SJSA1 (cell line): ENCODE measurements at places on chromosomes 5 and 9. TPM values are rescaled to one million over a fixed set of nuclear protein-coding genes. Genes with fewer than 3 reads are reported as not detected.

DNA sequence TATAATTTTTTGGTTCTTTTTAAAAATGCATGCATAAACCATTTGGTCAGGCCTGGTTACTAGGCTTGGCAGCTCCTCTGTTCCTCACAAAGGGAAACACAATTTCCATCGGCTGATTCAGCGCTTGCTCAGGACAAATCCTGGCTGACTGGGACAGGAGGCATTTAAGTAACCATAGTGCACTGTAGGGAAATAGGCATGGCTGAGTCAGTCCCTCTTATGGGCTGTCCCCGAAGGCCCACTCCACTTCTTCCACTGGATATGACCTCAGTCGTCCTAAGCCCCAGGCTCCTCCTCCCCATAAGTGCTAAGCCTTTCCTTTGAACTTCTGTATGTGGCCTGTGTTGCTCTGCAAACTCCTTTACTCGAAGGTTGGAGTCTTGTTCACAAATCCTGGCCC lies 71.2 kb upstream of the GLIS3 start:
- no peak overlapping the region for H3K27ac ChIP-seq
- H3K4me1 ChIP-seq: peaks cover 6% of the 10 kb centered on the region
- peak; percentile 41 for DNase-seq
- H3K36me3 ChIP-seq: no peaks in the 10 kb centered on the region
- H3K4me3 ChIP-seq: no peak overlapping the region

Gene TJP2
- total RNA-seq: 15.0 and 25.8 TPM in 2 replicates

GRCh38 chr5:56525113-56525512 lies 290.2 kb upstream of the MAP3K1 start:
- peaks cover 12% of the 10 kb centered on the region for H3K4me1 ChIP-seq
- no peaks in the 10 kb centered on the region for H3K36me3 ChIP-seq
- DNase-seq: no peak
- no peaks in the 10 kb centered on the region for H3K27me3 ChIP-seq
- H3K27ac ChIP-seq: no peak overlapping the region

Gene PCDHGA12
- total RNA-seq: 0.34 TPM in 1 of 2 replicates, not detected in the other

DNA sequence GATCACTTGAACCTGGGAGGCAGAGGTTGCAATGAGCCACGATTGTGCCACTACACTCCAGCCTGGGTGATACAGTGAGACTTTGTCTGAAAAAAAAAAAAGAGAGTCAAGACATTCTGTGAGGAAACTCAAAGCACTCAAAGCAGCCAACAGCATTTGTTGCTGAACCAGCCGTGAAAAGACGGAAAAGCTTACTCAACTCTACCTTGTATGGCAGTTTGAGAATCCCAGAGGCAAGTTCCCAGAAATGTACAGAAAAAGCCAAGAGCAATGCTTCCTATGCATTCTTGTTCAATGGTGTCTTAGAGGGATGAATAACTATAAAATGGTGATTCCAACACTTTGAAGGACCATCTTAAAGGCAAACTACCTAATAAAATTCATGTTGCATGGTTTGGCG lies 170.2 kb downstream of the HSD17B3 start:
- no peak for DNase-seq
- peak overlapping the region; percentile 72; the same call in 1 of the 2 replicates for H3K27ac ChIP-seq
- H3K36me3 ChIP-seq: no peaks in the 10 kb centered on the region
- H3K27me3 ChIP-seq: no peaks in the 10 kb centered on the region
- peaks cover 95% of the 10 kb centered on the region for H3K4me1 ChIP-seq

DNA sequence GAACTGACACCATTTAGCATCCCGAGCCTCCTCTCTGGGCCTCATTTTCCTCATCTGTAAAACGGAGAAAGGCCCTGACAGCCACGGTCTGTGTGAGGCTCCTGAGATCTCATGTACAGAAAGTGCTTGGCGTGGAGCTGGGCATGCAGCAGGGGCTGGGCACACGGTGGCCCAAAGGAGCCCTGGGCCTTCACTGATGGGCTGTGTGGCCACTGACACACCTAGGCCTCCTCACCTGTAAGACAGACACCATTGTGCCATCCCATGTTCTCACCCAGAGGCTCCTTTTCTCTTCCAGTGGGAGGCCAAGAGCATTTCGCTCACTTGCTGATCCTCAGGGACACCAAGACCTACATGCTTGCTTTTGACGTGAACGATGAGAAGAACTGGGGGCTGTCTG lies 1.6 kb downstream of the ORM1 start:
- H3K27me3 ChIP-seq: no peaks in the 10 kb centered on the region
- H3K27ac ChIP-seq: no peak overlapping the region
- H3K36me3 ChIP-seq: no peaks in the 10 kb centered on the region

Gene SPATA31A3
- total RNA-seq: not detected in 2 replicates

- H3K4me1 ChIP-seq: peaks cover 7% of the 10 kb centered on the region
- no peak for DNase-seq
- peak overlapping the region; percentile 13; the same call in 1 of the 2 replicates for H3K27ac ChIP-seq
Observed at GRCh38 chr5:77086368-77086688, 757 bp downstream of the ZBED3 start.

Gene IL5
- not detected in 2 replicates for total RNA-seq

Gene SAPCD2
- 21.5 and 24.9 TPM in 2 replicates for total RNA-seq

DNA sequence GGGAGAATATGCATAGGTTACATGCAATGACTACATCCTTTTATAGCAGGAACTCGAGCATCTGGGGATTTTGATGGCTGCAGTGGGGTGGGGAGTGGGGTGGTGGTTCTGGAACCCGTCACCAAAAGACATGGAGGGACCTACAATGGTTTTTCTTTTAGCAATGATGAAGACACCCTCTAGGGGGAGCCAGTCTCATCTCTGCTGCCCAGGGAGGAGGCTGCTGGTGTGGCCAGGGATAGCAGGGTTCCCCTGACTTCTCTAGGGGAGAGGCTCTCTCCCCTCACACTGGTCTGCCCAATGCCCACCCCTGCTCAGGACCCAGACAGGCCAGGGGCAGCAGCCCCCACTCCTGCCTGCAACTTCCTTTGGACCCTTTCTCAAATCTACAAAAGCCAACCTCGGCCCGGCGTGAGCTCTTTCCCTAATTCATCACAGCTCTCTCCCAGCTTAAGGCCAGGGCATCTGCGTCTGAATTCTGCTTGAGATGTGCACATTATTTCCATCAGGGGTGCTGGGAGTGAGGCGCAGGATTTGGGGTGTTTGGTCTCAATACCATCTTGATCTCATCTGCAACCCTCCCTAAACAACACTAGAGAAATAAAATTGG lies 73.6 kb upstream of the RETREG1 start:
- H3K27ac ChIP-seq: no peak overlapping the region
- no peaks in the 10 kb centered on the region for H3K27me3 ChIP-seq
- H3K4me3 ChIP-seq: no peak overlapping the region

Gene NUTM2G
- not detected in 2 replicates for total RNA-seq

Gene ZNF462
- 6.5 and 11.9 TPM in 2 replicates for total RNA-seq

Gene C9orf152
- not detected in 2 replicates for total RNA-seq

GRCh38 chr5:37738057-37738691 lies 101.7 kb downstream of the GDNF start:
- no peaks in the 10 kb centered on the region for H3K27me3 ChIP-seq
- no peak overlapping the region for H3K4me3 ChIP-seq
- H3K4me1 ChIP-seq: peaks cover 35% of the 10 kb centered on the region
- H3K27ac ChIP-seq: peak overlapping the region; percentile 39
- peak; percentile 75 for DNase-seq

DNA sequence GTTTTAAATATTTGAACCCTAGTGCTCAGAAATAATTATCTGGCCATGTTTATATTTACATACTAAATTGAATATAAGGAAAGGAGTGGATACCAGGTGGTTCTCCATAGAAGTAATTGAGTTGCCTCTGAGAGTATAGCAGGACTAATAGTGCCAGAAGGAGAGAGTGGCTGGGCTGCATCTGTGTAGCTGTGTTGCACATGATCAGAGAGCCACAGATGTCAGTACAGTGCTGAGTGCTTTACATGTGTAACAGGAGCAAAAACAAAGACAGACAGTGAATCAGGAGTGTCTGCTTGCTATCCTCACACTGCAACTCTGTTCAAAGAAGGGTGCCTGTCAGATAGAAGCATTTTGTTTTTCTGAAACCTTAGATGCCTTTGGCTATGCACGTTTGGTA lies 353.9 kb upstream of the PAPPA start:
- H3K4me3 ChIP-seq: no peak overlapping the region
- no peaks in the 10 kb centered on the region for H3K4me1 ChIP-seq
- DNase-seq: no peak

Gene JAKMIP2
- total RNA-seq: 0.06 and 0.79 TPM in 2 replicates

- H3K4me3 ChIP-seq: no peak overlapping the region
- no peaks in the 10 kb centered on the region for H3K36me3 ChIP-seq
- peaks cover 15% of the 10 kb centered on the region for H3K4me1 ChIP-seq
- H3K27me3 ChIP-seq: no peaks in the 10 kb centered on the region
Observed at GRCh38 chr5:55920784-55921183, 69.6 kb downstream of the IL31RA start.

GRCh38 chr5:158966716-158967115 lies 133.0 kb downstream of the EBF1 start:
- no peak for DNase-seq
- no peaks in the 10 kb centered on the region for H3K36me3 ChIP-seq
- no peaks in the 10 kb centered on the region for H3K27me3 ChIP-seq
- peaks cover 45% of the 10 kb centered on the region for H3K4me1 ChIP-seq

Gene PCBD2
- total RNA-seq: 6.1 and 11.4 TPM in 2 replicates

Gene IPO11
- total RNA-seq: 18.2 and 32.0 TPM in 2 replicates

DNA sequence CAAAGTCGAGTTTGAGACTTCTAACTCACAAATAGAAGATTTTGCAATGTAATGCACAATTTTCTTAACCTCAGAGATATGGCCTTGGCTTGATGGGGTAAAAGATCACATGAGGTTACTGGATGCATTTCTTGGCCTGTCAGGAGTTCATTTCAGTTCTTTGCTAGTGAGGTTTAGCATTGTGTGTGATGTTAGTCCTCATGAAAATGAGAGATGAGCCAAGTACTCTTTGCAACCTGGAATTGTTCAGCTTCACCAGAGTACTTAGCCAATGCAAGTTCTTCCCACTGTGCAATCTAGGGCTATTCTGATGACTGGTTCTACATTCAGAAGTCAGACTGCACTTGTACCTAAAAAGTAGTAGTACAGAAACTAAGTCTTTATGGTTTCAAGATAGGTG lies 24.9 kb downstream of the GNAQ start:
- peaks cover 3% of the 10 kb centered on the region for H3K36me3 ChIP-seq
- no peak for DNase-seq
- H3K4me1 ChIP-seq: peaks cover 19% of the 10 kb centered on the region
- H3K4me3 ChIP-seq: no peak overlapping the region

GRCh38 chr5:127933348-127933747 lies 150.2 kb upstream of the SLC12A2 start:
- peak overlapping the region; percentile 43; the same call in 1 of the 2 replicates for H3K27ac ChIP-seq
- H3K36me3 ChIP-seq: no peaks in the 10 kb centered on the region
- DNase-seq: no peak
- no peak overlapping the region for H3K4me3 ChIP-seq
- no peaks in the 10 kb centered on the region for H3K27me3 ChIP-seq
- peaks cover 58% of the 10 kb centered on the region for H3K4me1 ChIP-seq

Gene TAF1L
- not detected in 2 replicates for total RNA-seq

DNA sequence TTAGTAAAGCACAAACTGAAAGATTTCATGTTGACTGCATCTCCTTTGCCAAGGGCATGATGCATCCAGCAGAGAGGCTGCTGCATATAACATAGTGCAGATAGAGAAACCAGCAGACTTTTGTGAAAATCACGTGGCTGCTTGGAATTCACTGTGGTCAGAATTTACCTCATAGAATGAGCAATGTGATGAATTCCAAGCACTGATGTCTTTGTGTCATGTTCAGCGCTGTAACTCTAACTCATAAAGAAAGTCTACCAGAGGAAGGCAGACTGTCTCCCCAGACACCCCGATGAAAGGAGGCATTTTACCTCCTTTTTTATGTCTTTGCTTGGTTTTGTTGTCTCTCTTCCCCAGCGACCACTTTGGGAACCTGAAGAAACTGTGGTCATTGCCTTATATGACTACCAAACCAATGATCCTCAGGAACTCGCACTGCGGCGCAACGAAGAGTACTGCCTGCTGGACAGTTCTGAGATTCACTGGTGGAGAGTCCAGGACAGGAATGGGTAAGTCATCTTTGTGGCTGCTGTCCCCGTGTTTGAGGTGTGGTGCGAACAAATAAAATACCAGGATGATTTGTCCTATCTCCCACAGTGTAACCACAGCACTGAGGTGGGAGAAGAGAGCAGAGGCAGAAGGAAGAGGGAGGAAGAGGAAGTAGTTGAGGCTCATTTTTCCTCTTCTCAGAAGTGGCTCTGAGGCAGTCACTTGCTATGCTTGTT lies 42.0 kb downstream of the ITK start:
- H3K4me1 ChIP-seq: no peaks in the 10 kb centered on the region
- no peaks in the 10 kb centered on the region for H3K36me3 ChIP-seq
- DNase-seq: peak; percentile 10
- no peak overlapping the region for H3K27ac ChIP-seq
- no peak overlapping the region for H3K4me3 ChIP-seq

GRCh38 chr9:80555782-80556325 lies 984.1 kb downstream of the TLE4 start:
- no peak overlapping the region for H3K27ac ChIP-seq
- H3K4me1 ChIP-seq: no peaks in the 10 kb centered on the region
- no peaks in the 10 kb centered on the region for H3K36me3 ChIP-seq
- DNase-seq: no peak

- peaks cover 40% of the 10 kb centered on the region for H3K4me1 ChIP-seq
- H3K4me3 ChIP-seq: no peak overlapping the region
- no peaks in the 10 kb centered on the region for H3K36me3 ChIP-seq
- DNase-seq: no peak
- no peaks in the 10 kb centered on the region for H3K27me3 ChIP-seq
Observed at GRCh38 chr5:150671509-150672236, 10.6 kb downstream of the MYOZ3 start.

DNA sequence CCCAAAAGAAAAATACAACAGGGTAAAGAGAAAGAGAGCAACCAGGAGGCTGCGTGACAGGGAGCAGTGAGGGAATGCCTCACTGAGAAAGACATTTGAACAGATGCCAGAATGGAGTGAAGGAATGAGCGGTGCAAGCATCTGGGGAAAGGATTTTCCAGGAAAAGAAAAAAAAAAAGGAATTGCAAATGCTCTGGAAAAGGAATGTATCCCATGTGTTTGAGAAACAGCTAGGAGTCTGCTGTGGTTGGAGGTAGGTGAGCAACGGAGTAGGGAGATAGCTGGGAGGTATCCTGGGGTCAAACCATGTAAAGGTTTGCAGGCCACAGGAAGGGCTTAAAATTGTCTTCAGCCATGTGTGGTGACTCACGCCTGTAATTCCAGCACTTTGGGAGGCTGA lies 23.6 kb upstream of the CEMIP2 start:
- DNase-seq: no peak
- no peaks in the 10 kb centered on the region for H3K36me3 ChIP-seq
- no peaks in the 10 kb centered on the region for H3K27me3 ChIP-seq
- H3K27ac ChIP-seq: no peak overlapping the region

- peak; percentile 70 for DNase-seq
- no peak overlapping the region for H3K27ac ChIP-seq
- H3K4me1 ChIP-seq: peaks cover 28% of the 10 kb centered on the region
- H3K36me3 ChIP-seq: 0 out of 2 replicates have a peak, but pooled peaks cover 5% of the 10 kb centered on the region
- no peak overlapping the region for H3K4me3 ChIP-seq
Observed at GRCh38 chr5:5141625-5142525, 1.7 kb downstream of the ADAMTS16 start.
